ENCODE measurements at places on chromosomes 6 and 20.

DNA sequence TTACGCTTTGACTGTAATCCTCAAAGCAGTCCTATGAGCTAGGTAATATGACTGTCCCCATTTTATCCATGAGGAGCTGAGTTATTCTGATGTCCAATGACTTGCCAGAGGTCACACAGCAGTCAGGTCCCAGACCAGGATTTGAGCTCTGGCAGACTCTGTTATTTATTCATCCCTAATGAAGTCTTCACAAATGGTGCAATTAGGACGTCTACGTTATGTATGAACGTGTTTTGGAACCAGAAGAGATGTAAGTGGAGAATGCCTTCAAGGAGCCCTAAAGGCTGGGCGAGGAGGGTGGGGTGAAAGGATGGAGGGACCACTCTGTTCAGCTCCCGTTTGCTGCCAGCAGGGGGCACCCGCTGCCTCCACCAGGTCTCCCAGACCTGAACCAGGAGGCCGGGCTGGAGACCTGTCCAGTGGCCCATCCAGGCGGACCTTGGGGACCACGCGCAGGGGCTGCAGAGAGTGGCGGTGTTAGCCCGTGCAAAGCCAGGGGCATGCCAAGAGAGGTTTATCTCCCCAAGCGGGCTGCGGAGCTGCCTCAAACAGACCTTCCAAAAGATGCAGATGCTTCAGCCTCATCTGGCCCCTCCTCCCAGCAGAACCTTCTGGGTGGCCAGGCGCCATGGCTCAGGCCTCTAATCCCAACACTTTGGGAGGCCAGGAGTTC lies 15.2 kb upstream of the ZNF335 start:
- DNase-seq = no peak

- DNase-seq = no peak
These were observed 4.1 kb downstream of the NKX2-2 start for GRCh38 chr20:21509597-21510371.

- no peak for DNase-seq
These were observed 34.9 kb upstream of the BMP6 start for GRCh38 chr6:7691021-7691420.

DNA sequence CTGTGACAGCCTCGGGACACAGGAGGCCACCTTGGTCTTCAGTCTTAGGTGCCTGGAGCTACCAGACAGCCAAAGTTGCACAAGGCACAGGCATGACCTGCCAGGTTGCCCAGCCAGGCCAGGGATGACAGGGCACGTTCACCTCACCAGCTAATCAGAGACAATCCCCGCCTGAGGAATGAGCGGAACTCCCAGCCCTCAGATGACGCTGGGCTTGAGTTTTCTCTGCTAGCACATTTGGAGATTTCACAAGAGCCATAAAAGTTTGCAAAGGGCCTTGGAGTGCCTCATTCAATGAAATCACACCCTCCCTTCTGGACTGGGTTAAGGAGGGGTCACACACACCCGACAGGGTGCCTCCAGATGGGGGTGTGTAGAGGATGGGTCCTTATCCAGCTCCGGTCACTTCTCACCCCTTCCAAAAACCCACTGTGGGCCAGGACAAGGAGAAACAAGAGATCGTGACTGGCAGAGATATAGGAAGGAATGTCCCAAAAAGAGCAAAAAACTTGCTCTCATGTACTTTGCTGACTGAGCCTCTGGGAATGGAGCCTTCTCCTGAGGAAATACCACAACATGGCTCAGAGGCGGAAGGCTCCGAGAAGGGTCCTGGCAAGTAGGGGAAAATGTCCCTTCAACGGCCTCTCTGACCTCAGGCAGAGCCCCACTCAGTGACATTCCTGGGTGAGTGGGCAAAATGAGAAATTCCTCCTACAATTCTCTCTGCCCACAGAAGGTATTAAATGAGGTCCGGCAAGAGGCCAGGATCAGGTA lies 121.6 kb downstream of the ISM1 start:
- DNase-seq = peak; percentile 67

DNA sequence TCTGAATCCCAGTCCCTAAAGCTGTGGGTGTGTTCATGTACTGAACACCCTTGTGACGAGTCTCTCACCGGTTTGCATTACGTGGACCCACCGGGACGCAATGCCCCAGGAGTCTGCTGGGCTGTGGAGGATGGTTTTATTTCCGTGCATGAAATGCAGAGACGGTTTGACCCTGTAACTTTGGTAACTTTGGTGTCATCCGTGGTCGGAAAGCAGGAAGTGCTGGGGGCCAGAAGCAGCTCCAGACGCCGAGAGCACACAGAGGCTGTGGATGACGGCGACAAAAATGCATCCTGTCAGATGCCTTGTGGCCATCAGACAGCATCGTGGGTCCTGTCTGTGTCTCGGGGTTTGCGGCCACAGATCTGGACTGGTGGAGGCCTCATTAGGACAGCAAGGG lies 7.2 kb downstream of the BHLHE23 start:
- no peak for DNase-seq

DNA sequence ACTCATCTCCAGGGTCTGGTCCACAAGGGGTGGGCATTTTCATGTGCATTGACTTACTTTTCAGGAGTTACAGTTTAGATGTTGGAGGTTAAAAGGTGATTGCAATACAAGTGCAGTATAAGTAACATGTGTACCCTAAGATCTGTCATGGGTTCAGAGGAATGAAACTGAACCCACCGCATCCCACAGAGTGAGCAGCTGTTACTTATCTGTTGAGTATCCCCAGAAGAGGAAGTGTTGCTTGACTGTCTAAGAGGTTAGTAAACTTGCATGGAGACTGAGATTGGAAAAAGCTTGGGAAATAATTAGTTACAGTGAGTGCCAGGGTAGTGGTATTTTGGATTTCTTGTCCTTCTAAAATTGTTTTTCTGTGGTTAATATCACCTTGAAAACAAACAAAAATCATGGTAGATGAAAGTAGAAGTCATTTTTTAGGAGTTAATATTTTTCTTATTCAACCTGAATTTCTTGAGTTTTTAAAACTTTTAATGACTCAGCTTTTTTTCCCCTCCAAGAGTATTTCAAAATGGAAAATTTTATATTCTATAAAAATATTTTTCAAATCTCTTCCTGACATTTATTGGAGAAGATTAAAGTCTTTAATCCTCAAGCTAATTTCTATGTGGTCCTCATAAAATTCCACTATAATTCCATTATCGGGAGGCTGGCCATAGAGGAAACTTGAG lies 306.1 kb downstream of the ZNF217 start:
- no peak for DNase-seq
